ENCODE measurements at places on chromosomes 4 and X.
A peak's percentile ranks its signal among the peaks of the same experiment; 100 is the strongest.

GRCh38 chr4:122764821-122765215 lies 32.3 kb downstream of the BBS12 start:
- DNase-seq = no peak

DNA sequence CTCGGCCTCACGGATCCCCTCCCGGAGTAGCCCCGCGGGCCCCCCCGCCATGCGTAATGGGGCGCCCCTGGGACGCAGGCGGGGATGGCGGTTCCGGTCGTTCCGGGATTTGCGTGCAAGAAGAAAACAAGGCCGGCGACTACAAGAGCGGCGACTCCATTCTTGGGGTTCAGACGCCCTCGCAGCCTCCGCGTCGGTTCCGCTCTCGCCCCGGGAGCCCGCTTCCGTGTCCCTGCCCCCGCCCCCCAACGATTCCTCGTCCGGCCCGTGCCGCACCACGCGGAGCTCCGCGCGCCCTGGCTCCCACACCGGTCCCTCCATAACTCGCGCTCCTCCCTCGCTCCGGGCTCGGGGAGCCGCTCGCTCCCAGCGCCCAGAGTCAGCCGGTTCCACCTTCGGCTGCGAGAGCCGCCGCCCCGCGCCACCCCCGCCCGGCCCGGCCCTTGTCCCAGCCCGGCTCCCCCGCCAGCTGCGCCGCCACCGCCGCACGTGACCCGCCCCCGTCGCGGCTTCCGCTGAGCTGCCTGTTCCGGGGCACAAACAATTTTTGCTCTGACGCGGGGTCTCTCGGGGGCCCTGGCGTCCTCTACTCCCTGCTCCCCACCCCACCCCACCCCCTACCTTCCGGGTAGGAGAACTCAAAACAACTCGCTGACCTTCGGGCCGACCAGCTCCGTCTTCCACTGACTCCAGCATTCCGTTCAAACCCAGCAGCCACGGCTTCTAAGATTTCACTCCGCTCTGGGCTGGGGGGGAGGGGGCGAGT lies 78.8 kb upstream of the BCOR start:
- DNase-seq = peak; percentile 80

DNA sequence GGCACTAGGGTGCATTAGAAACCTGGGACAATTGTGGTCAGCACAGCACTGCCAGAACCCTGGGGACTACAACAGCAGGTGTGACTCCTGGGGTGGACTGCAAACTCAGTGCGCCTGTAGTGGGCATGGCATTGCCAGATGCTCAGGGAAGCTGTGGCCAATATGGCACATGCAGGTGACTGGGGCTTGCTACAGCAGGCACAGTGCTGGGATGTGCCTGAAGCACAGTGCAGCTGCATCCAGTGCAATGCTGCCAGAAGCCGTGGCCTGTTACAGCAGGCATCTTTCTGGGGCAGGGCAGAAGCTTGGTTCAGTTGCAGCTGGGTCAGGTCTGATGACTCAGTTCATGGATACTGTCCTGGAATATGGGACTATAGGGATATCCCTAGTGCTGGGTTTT lies 445.8 kb downstream of the CCSER1 start:
- no peak for DNase-seq

- DNase-seq = no peak
Observed at GRCh38 chr4:24169956-24170355, 280.1 kb upstream of the PPARGC1A start.

DNA sequence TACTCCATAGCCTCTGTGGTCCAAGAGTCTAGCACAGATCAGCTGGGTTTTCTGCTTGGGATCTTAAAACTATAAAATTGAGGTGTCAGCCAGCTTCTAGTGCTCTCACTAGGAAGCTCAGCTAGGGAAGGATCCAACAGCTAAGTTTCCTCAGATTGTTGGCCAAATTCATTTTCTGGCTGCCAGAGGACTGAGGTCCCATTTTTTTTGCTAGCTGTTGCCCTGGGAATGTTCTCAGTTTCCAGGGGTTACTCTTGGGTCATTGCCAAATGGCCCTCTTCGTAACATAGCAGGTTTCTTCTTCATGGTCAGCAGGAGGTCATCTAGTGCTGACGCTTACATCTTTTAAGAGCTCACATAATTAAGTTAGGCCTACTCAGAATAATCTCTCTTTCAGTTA lies 2178.2 kb downstream of the ARAP2 start:
- DNase-seq = no peak

- no peak for DNase-seq
Observed at GRCh38 chr4:114866901-114867670, 246.3 kb downstream of the NDST4 start.

DNA sequence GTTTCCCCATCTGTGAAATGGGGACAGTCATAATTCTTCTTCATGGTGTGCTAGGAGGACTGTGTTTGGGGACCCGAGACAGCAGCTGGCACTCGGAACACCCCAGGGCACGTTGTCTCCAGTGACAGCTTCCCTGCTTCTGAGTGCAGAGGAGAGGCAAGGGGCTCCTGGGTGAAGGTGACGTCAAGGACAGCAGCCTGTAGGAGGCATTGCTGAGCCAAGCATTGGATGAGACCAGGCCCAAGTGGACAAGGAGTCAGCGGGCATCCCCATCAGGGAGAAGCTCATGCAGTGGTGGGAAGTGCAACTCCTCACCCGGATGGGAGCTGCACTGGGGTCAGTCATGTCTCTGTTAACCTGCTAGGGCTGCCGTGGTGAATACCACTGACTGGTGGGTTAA lies 46.1 kb downstream of the EVC start:
- no peak for DNase-seq

DNA sequence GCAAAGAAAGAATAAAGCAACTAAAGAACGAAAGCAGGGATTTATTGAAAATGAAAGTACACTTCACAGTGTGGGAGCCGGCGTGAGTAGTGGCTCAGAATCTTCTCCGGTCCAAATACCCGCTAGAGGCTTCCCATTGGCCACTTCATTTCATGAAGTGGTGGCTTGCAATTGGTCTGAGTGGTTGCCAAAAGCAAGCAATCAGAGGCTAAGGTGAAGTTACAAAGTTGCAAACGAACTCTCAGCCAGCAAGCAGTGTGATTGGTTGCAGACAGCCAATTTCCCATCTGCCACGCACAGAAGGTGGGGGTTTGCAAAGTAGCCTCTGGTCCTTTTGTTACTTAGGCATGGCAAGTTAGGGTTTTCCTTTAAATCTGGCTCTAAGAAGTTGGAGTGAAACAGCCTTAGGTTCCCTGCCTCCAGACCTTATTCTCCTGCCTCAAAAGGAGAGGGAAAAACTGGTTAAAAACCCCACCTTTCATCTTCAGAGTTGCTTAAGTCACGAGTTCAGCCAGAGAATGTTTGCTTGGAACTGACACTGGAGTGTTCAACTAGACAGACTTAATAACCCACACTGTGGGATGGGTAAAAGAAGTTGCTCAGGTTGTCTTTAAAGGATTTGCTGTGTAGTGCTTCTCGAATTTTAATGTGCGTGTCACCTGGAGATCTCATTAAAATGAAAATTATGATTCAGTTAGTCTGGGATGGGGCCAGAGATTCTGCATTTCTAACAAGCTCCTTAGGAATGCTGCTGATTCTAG lies 6.9 kb upstream of the CLOCK start:
- no peak for DNase-seq

DNA sequence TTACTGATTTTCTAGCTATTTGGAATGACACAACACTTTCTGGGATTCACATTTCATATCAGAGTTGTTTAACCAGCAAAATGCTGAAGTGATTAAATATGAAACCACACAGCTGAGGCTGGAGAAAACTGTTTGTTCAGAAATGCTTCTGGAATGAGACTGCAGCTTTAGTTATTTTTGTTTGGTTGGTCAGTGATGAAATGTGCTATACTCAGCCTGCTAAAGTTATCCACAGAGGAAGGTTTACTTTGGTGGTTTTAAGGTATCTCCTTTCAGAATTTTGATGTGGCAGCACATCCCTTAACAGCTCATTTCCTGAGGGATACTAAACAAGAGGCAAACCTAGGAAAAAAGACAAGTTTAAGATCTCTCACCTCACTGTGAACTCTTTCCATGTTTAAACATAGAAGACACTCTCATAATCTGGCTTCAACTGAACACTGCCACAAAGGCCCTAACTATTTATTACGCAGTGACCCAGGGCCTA lies 106.6 kb upstream of the PDE5A start:
- DNase-seq = no peak

DNA sequence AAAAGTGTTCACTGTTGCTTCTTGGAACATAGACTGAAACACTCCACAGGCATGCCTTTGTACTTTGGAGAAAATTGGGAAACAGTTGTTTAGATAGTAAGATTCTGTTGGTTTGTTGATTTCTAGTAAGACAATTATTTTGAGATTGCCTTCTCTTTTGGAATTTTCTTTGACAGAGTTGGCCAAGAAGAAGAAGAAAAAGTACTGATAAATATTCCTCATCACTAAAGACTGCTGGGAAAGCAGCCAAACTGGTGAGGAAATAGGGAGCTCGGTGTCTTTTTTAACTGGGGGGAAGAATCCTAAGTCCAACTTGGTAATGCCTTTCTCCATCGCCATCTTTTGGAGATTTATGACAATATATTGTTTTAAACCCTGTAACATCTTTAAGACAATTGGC lies 370.7 kb downstream of the GPAT3 start:
- no peak for DNase-seq

DNA sequence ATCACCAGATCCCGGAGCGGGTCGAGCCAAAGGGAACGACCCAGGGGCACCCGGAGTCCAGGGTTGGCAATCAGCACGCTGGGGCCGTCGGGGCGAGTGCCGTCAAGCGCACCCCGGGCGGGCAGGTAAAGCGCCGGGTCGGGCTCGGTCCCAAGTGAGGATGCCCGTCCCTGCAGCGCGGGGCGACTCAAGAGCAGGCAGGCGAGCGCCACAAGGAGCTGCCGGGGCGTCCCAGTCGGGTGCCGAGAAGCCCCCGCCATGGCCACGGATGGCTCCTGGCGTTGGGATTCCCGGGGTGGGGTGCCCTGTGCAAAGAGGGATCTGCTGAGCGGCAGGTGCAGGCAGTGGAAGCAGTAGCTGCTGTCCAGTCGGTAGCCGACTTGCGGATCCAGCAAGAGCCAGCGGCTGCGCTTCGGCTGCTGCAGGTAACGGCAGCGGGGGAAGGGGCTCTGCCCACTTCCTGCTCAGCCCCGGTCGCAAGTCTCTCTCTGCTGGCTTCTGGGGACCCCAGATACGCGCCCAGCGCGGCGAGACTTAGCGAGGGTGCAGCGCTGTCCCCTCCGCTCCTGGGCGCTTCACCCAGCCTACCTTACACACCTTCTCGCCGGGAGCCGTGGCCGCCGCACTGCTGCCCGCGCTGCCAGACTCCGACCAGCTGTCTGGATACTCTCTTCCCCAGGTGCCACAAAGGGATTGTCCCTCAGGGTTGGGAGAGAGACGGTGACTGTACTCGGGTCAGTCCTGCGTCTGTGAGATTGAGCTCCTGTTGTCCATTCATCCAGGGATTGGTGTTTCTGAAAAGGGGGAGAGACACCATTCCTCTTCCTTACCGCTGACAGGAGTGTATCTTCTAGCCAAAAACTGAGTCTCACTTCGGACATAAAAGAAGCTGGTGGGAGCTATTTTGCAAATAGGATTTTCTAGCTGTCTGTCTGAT lies at the start of gene FREM3:
Gene FREM3 (minus strand): TSS at position 260 of the 937 bp plus-strand sequence. CDS start 0 bp downstream, at position 260.
- DNase-seq = no peak

- no peak for DNase-seq
Observed at GRCh38 chr4:153027866-153028265, 91.7 kb downstream of the FHDC1 start.

- no peak for DNase-seq
Observed at GRCh38 chr4:108590776-108591175, 29.6 kb upstream of the RPL34 start.

DNA sequence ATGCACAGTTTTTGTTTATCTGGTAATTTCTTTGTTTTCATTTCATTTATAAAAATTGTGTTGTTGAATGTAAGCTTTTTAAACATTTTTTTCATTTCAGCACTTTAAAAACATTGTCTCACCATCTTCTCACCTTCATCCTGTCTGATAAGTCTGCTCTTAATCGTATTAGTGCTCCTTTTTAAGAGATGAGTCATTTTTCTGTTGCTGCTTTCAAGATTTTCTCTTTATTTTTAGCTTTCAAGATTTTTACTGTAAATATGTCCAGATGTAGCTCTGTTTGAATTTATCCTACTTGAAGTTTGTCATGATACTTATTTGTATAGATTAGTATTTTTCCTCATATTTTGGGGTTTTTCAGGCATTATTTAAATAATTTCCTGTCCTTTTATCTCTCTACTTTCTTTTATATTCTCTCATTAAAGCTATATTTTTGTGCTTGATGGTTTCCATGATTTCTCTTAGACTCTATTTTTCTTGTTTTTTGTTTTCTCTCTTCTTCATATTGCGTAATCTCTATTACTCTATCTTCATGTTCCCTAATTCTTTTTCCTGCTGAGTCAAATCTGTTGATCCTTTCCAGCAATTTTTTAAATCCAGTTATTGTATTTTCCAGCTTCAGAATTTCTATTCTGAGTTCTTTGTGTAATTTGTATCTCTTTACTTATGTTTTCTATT lies 1400.4 kb upstream of the PCDH7 start:
- DNase-seq = no peak

DNA sequence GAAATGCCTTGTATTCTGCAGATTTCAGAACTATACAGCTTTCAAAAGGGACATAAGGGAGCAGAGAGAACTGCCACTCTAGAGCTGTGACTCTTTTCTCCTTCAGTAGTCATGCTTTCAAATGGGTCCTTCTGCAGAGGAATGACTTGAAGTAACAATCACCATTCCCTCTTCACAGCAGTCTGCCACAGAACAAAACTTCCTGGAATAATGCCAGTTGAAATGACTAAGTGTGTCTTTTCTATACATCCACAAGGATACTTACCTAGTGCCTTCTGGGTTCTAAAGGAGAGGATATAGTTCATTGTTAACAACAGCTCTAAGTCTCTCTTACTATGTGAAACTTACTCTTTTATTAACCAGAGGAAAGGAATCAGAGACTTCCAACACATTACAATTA lies 515.4 kb upstream of the ATOH1 start:
- DNase-seq = no peak

GRCh38 chr4:10640561-10641201 lies 43.9 kb downstream of the CLNK start:
- DNase-seq = no peak

DNA sequence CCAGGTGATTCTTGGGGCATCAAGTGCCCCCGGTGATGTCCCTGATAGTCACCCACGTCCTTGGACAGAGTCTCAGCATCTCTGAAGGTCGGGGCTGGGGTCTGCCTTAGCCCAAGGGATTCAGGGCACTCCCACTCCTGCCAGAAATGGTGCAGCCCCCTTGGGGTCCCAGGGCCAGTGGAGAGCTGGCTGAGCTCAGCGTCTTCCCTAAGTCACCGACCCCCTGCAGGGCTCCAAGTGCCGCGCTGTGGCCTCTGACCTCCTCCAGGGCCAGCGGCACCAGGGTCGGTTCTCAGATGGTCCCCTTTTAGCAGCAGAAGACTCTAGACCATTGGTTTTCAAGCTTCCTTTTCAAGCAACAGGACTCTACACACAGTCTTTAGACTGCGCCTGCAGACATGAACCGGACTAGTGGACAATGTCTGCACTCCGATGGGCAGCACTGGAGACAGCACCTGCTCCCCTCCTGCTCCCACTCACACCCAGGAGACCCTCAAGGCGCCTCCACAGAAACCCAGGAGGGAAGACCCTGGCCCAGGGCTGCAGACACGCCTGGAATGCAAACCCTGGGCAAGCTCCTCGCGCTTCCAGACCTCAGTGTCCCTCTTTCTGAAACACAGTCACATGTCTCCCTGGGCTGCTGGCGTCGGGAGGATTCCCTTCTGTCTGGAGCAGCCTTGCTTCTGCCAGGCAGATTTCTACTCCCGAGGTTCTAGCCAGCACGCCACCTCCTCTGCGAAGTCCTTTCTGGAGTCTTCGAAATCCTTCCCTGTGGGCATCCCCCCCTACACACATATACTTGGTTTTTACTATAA lies 53.9 kb downstream of the ABLIM2 start:
- no peak for DNase-seq

- no peak for DNase-seq
Observed at GRCh38 chr4:180314972-180315371, 1928.2 kb upstream of the TENM3 start.

GRCh38 chr4:6542951-6543350 lies 32.0 kb upstream of the MAN2B2 start:
- DNase-seq = no peak

Measured in activated CD8-positive, alpha-beta memory T cell treated with anti-CD3 and anti-CD28 coated beads, Interleukin-2, amount 50 U/mL, for 4 hours (primary cell).